ENCODE measurements at places on chromosomes 7 and 10.

GRCh38 chr7:81887098-81888090 is 117.5 kb upstream of the HGF start:
- DNase-seq, result no peak

DNA sequence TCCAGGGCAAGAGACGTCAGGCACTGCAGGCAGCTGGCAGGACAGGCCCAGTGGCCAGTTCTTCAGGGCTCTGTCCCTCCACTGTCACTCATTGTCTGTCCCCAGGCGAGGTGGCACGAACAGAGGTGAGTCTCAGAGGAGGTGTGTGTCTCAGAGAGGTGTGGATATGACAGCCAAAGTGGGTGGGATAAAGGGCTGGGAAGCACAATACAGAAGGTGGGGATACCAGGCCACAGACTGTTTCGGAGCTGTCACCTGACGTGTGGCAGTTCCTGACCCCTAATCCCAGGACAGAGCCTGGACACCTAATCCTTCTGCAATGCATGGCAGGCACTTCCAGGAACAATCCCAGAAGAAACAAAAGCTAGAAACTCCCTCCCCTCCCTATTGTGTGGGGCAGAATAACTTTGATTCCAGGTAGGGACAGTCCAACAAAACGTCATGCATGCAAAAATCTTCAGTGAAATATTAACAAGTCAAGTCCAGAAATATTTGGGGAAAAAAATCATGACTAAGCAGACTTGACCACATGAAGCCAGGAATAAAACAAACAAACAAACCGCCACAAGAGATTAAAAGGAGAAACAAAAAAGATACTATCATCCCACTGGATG is 11.6 kb downstream of the KLRG2 start:
- DNase-seq, result no peak

- no peak for DNase-seq
Measured at GRCh38 chr7:39248692-39249090, 271.0 kb downstream of the POU6F2 start.

GRCh38 chr10:86359954-86360353 is 6.6 kb downstream of the GRID1 start:
- no peak for DNase-seq

- no peak for DNase-seq
Measured at GRCh38 chr10:14450041-14450491, 119.3 kb upstream of the FRMD4A start.

GRCh38 chr7:77235276-77235675 is 35.7 kb upstream of the FGL2 start:
- no peak for DNase-seq

- DNase-seq, result no peak
Measured at GRCh38 chr10:102247734-102248133, 2.4 kb downstream of the GBF1 start.

- DNase-seq, result no peak
Measured at GRCh38 chr10:52757773-52758172, 14.8 kb downstream of the MBL2 start.
